ENCODE measurements at places on chromosomes 1 and 21.

DNA sequence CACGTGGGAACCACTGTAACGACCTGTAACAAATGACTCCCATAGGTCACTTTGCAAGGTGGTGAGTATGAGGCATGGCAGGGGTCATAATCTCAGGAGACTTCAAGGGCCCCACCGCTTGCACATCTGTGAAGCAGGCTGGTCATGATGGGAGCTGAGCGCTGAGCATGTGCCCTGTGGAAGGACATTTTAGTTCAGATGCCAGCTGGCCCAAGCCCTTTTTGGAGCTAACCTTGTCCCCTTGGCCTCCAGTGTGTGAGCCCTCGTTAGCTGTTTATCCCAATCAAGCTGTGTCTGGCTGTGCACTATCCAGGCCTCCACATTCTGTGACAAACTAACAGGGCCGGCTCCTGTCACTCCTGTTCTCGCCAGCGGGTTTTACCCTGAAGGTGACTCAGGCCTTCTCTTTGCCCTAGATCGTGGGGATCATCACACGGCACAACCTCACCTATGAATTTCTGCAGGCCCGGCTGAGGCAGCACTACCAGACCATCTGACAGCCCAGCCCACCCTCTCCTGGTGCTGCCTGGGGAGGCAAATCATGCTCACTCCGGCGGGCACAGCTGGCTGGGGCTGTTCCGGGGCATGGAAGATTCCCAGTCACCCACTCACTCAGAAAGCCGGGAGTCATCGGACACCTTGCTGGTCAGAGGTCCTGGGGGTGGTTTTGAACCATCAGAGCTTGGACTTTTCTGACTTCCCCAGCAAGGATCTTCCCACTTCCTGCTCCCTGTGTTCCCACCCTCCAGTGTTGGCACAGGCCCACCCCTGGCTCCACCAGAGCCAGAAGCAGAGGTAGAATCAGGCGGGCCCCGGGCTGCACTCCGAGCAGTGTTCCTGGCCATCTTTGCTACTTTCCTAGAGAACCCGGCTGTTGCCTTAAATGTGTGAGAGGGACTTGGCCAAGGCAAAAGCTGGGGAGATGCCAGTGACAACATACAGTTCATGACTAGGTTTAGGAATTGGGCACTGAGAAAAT is 7.6 kb downstream of the NPPA start:
- no peak for DNase-seq

GRCh38 chr1:29643281-29643680 is 407.0 kb downstream of the PTPRU start:
- DNase-seq: no peak

DNA sequence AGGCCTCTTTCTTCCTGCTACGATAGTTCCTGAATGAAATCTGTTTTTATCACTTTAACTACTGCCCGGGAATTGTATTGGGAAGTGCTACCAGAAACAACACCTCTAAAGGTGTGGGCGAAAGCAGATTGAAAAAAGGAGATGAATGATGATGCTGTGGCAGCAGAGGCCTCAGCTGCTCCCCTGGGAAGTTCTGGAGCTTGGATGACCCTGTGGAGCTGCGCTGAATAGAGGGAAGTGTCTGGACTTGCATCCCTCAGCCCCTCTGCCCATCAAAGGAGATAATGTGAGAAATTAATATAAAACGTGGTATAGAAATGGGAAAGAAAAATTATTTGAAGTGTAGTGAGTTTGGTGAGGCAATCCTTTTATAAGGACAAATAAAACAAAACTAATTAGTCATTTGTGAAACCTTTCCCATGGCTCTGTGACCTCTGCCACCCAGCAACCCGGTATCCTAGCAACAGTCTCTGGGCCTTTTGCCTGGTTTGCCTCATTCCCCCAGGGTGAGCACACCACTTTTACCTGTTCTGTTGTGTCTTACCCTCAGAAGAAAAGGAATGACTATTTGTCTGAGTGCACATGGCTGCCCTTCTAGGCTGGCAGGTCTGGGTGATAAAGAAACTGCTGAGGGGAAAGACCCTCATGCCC is 21.3 kb downstream of the OVAAL start:
- DNase-seq: no peak

- peak; percentile 63 for DNase-seq
Observed at GRCh38 chr1:228378090-228378872, 28.4 kb downstream of the TRIM11 start.

GRCh38 chr1:84582802-84583587 is 8.8 kb upstream of the CTBS start:
- no peak for DNase-seq

DNA sequence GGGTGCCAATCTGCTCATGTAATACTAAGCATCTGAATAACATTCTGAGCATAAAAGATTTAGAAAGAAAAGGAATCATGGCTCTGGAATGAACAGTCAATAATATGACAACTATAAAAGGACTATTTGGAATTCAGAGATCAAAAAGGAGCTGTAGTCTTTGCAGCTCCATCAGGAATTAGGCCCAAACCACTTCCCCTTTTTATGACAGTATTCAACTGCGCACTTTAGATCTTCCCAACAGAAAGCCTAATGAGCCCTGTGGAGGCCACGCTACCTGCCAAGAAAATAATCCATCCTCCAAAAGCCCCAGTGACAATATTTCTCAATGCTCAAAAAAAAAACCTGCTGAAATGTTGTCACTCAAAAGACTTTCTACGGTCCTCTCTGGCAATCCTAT is 163.2 kb downstream of the SNX7 start:
- DNase-seq: no peak

DNA sequence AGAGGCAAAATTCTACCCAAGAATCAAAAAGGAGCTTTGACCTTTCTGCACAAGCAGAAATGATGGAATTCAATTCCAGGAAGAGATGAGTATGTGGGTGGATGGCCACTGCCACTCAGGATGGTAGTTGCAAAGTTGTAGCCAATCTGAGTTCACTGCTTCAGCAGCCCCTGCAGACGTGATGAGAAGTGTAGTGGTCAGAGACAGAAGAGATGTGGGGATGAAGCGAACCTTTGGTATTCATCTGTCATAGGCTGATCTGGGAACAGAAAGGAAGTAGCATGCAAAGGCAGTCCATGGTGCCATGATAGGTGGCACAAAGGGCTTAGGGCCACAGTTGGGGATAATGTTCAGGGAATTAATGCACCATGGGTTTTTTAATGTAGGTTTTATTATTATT is 81.1 kb upstream of the PGBD5 start:
- DNase-seq: no peak

- DNase-seq: no peak
Observed at GRCh38 chr1:247286134-247286670, 30.3 kb downstream of the VN1R5 start.

GRCh38 chr1:245860657-245861544 is 646.2 kb downstream of the SMYD3 start:
- DNase-seq: no peak

GRCh38 chr1:172394811-172395210 is 25.7 kb upstream of the C1orf105 start:
- no peak for DNase-seq

DNA sequence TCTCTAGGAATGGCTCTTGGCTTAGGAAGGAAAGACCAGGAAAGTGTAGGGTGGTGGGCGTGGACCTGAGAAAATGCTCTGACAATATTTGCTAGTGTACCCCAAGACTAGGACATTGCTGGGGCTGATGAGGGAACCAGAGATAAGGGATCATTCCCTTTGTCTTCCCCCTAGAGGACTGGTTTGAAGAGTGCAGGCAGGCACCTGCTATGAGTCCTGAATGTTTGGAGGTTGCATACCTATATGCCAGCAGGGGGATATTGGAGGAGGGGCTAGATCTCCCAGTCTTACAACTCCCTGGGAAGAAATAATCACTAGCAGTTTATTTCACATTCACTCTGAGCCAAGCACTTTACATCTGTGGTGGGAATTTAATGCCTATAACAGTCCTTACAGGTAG is 6.0 kb upstream of the BCL10 start:
- no peak for DNase-seq

GRCh38 chr1:201326710-201327109 is 43.4 kb downstream of the PKP1 start:
- no peak for DNase-seq

DNA sequence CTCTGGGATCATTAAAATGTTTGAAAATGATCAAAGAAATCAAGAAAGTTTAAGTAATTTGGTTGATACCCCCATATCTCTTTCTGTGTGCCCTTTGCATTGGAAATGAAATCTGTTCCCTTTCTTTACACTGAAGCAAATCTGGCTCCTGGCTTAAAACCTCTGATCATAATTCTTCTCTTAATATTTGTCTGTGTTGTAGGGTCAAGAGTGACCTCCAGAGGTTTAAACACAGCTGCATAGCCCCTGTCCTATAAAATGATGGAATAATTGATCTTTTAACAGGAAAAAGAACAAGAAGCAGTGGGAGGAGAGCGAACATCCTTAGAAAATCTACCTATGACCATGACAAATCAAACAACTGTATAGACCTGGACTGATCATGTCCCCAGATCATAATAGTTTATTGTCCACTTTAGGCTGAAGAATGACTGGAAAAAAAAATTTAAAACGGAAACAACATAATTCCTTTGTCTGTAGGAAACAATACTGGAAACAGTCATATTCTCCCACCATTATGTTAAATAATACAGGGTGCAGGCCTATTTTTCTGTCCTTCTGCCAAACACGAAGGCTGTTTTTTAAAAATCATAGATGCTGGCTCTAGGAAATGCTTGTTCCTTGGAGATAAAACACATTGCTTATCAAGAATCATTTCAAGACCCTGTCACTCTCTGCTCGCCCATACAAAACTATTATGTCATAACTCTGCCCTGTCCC is 184.3 kb downstream of the NEGR1 start:
- no peak for DNase-seq

DNA sequence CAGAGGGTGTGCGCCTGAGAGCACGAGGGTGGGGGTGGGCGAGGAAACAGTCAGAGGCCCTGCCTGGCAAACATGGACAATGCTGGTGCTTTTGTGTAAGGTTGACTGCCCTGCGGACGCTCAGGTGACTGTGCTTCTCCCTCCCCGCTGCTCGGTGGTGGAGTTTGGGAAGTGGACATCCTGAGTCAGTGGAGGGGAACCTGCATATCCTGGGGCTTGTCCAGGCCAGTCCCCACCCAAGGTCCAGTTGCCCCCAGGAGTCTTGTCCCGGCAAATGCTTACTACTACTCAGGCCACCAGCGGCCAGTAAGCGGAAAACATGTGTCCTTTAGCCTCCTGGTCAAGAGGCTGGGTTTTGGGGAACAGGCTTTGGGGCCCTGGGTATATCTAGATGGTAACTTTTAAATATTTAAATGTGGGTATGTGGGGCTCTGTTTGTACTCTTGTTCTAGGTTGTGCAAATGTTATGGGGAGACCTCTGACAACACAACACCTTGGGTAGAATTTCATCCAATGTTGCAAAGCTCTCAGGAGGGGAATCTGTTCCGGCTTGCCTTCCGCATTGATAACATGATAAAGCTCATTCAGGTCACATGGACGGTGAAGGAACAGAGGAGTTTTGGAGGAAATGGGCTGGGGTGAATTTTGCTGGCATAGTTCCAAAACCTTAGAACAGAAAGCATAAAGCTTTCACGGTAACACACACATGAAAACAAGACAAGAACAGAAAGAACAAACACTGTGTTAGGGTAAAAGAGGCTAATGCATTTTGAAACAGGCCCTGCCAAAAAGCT is 364.9 kb downstream of the PRDM2 start:
- no peak for DNase-seq

DNA sequence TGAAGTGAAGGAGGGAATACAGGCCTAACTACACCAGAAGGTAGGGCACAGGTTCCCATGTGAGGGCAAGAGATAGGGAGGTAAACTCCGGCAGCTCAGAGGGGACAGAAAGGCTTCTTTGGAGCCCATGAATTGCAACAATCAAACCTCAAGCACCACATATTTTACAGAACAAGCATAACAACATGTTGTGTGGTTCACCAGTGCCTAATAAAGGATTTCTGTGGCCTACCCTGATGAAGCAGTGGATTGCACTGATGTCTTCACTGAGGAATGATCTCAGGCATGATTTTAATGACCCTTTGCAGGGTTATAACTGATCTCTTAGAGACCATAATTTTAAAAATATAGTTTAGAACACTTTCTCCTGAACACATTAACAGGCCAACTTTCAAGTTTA is 77.4 kb downstream of the RUNX1 start:
- no peak for DNase-seq

DNA sequence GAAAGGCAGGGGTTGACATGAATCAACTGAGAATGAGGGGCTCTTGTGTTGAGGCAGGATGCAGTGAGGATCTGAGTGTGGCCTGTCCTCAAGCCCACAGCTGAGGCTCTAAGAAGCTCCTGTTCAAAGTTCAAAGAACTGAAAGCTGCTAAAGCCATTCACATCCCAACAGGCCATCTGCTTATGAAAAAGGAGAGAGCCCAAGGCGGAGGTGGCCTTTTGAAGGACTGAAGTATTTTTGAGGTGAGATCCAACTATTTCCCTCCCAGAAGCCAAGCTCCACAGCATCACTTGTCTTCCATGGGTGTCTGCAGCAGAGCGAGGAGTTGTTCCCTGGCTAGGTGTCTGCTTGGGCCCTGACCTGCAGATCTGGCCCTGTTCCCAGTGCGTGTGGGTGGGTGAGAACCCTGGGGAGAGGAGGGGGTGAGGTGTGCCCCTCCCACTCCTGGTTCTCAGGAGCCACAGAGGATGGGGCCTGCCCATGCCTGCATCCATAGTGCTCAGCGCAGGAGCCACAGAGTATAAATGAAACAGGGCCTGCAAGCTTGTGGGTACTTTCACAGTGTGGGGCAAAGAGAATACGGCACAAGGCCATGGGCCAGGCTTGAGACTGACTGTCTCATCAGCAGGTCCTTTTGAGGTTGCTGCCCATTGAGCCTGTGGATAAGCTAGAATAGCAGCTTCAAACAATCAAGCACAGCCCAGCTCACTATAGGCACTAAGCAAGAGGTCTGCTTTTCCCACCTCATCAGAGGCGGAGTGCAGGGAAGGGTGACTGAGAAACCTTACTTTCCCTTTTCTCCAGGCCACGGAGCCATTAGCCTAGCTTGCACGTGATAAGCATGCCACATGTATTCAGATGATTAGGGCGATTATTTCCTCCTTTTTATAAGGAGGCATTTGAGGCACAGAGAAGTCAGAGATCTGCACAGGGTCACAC is 15.7 kb downstream of the REG4 start:
- DNase-seq: no peak

- DNase-seq: no peak
Observed at GRCh38 chr1:173043253-173043652, 7.5 kb downstream of the TNFSF18 start.

DNA sequence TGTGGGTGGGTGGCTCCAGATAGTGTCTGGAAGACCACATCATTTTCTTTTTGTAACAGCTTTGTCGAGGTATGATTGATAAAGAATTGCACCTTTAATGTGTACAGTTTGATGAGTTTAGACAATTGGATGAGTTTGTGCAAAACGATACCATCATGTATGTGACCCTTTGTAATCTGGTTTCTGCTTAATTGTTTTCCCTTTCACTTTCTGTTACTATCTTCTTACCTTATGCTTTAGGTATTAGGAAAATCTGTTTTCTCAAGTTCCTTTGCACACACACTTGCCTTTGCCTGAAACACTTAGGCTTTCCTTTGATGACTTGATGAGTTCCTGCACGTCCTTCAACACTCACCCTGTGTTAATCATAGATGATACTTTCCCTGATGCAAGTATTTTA is 6.8 kb downstream of the OR10Z1 start:
- no peak for DNase-seq

Data from activated T-cell treated with anti-CD3 and anti-CD28 coated beads for 48 hours (primary cell).